Hair follicle dermal papilla cell (primary cell): ENCODE measurements at places on chromosomes 12 and 14. TPM values are rescaled to one million over a fixed set of nuclear protein-coding genes. Genes with fewer than 3 reads are reported as not detected.

The KLHDC1 gene
- total RNA-seq = 3.2 and 5.7 TPM in 2 replicates

The DBX2 gene
- total RNA-seq = 0.12 TPM in 1 of 2 replicates, not detected in the other

The DIO2 gene
- total RNA-seq = 5.8 and 31.8 TPM in 2 replicates

The LHX5 gene
- not detected in 2 replicates for total RNA-seq

The IAPP gene
- not detected in 2 replicates for total RNA-seq

The TMEM132C gene
- total RNA-seq = not detected in 2 replicates

The CRACR2A gene
- 11.4 and 11.8 TPM in 2 replicates for total RNA-seq

The BEST3 gene
- under 0.01 TPM in 1 of 2 replicates, not detected in the other for total RNA-seq

The NFATC4 gene
- 285 and 343 TPM in 2 replicates for total RNA-seq

The AMN gene
- 0.16 and 0.24 TPM in 2 replicates for total RNA-seq

The PLCZ1 gene
- total RNA-seq = not detected in 2 replicates

The RNASE4 gene
- total RNA-seq = 28.3 and 31.6 TPM in 2 replicates

The TWF1 gene
- 136 and 146 TPM in 2 replicates for total RNA-seq

The ADGRD1 gene
- under 0.01 and 0.36 TPM in 2 replicates for total RNA-seq

The CAPZA3 gene
- total RNA-seq = not detected in 2 replicates

The C12orf42 gene
- not detected in 2 replicates for total RNA-seq

The PTHLH gene
- total RNA-seq = 0.12 and 0.81 TPM in 2 replicates

The ARHGEF25 gene
- total RNA-seq = 30.8 and 37.0 TPM in 2 replicates

The HNF1A gene
- total RNA-seq = not detected in 2 replicates

The SLCO1A2 gene
- total RNA-seq = not detected in 2 replicates

The C12orf54 gene
- not detected in 2 replicates for total RNA-seq

The ATP23 gene
- 6.2 and 9.1 TPM in 2 replicates for total RNA-seq

The CHST11 gene
- 7.4 and 15.7 TPM in 2 replicates for total RNA-seq

The AMHR2 gene
- not detected in 2 replicates for total RNA-seq

The SLC25A47 gene
- total RNA-seq = 0.16 TPM in 1 of 2 replicates, not detected in the other

The CISTR gene
- not detected in 2 replicates for total RNA-seq

The ERP27 gene
- total RNA-seq = not detected in 2 replicates

The MANSC4 gene
- not detected in 2 replicates for total RNA-seq

The TEAD4 gene
- total RNA-seq = 18.9 and 26.1 TPM in 2 replicates

The AQP6 gene
- not detected in 2 replicates for total RNA-seq

The TPPP2 gene
- not detected in 2 replicates for total RNA-seq

The NFE2 gene
- 0.61 and 0.65 TPM in 2 replicates for total RNA-seq

The WNT1 gene
- not detected in 2 replicates for total RNA-seq

The RFLNA gene
- total RNA-seq = 5.8 and 12.0 TPM in 2 replicates

The MANSC1 gene
- total RNA-seq = 2.3 and 4.6 TPM in 2 replicates

The KLRB1 gene
- not detected in 2 replicates for total RNA-seq

The MYO1A gene
- total RNA-seq = 0.12 TPM in 1 of 2 replicates, not detected in the other

The ALDH2 gene
- total RNA-seq = 13.1 and 20.4 TPM in 2 replicates

The NTF3 gene
- total RNA-seq = 4.4 and 5.0 TPM in 2 replicates

The PALS1 gene
- total RNA-seq = 17.6 and 18.7 TPM in 2 replicates

The HOTAIR gene
- total RNA-seq = 0.16 TPM in 1 of 2 replicates, not detected in the other

The DPPA3 gene
- not detected in 2 replicates for total RNA-seq

The KRT83 gene
- not detected in 2 replicates for total RNA-seq

The HOXC6 gene
- 0.24 TPM in 1 of 2 replicates, not detected in the other for total RNA-seq

The NEDD1 gene
- total RNA-seq = 27.6 and 31.5 TPM in 2 replicates
